ENCODE measurements at places on chromosomes 2 and 18.

- DNase-seq, result no peak
Measured at GRCh38 chr2:71807581-71808451, 339.8 kb downstream of the CYP26B1 start.

DNA sequence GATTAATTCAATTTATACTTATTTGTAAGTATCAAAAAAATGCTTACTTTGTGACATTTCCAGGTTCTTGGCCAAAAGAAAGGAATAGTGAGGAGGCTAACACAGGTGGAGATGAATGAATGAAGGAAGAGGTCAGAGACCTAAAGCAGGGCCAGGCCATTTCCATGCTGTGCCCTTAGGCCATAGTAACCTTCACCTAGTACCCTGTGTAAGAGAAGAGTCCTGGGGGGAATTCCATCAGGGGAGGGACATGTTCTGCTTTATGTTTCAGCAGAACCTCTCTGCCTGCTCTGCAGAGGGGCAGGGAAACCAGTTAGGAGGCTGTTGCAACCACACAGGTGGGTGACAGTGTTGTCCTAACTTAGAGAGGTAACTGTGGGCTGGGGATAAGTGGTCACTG, 204.2 kb upstream of the CDH20 start:
- DNase-seq, result no peak

GRCh38 chr2:144849612-144850011, 329.7 kb upstream of the ZEB2 start:
- no peak for DNase-seq

- DNase-seq, result no peak
Measured at GRCh38 chr18:70907673-70908072, 618.8 kb downstream of the SOCS6 start.

- no peak for DNase-seq
Measured at GRCh38 chr2:240948905-240949790, 43.0 kb downstream of the CROCC2 start.

DNA sequence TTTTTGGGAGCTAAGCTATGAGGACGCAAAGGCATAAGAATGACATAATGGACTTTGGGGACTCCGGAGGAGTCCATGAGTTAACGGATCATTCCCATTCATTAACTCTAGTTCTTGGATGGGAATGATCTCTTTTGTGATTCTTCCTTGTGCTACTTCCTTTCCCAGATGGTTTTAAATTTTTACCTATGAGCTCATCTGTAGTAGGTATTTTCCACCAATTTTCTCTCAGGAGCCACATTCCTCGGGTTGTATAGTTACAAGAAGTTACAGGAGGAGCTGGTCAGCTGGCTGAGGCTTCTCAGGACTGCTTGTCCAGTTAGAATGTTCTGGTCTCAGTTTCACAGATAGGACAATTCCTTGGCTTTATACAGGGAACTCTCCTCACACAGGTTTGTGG, 42.9 kb upstream of the LPIN2 start:
- no peak for DNase-seq

- DNase-seq, result no peak
Measured at GRCh38 chr2:200738590-200738989, 73.1 kb upstream of the BZW1 start.

- no peak for DNase-seq
Measured at GRCh38 chr18:25247725-25248124, 104.2 kb downstream of the ZNF521 start.

DNA sequence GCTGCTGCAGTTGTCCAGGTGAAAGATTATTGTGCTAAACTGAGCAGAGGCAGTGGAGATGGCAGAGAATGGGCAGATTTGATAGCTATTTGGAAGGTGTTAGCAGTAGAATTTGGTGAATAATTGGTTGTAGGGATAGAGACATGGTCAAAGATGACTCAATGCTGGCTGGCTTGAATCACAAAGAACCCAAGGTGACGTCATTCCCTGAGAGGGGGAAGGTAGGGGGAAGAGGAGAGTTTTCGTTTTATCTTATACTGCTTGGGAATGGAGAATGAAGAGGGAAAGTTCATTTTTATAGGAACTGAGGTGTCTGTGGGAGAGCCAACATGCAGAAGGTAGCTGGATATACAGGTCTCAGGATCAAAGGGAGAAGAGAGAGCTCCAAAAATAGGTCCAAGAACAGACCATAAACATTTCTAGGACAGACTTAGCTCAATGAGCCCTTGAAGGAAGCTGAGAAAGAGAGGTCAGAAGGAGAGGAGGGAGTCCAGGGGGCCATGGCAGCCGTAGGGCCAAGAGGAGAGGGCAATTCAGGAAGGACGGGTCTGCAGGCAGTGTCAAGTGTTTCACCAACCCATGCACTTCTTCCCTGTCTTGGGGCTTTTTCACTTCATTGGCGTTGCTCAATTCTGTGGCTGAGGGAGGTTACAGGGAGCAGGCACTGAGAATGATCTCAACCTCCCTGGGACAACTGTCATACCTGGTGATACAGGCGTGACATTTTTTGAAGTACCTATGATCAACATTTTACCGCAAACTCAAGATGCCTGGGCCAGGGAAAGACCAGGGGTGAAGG, 281.3 kb downstream of the TDRD15 start:
- no peak for DNase-seq

DNA sequence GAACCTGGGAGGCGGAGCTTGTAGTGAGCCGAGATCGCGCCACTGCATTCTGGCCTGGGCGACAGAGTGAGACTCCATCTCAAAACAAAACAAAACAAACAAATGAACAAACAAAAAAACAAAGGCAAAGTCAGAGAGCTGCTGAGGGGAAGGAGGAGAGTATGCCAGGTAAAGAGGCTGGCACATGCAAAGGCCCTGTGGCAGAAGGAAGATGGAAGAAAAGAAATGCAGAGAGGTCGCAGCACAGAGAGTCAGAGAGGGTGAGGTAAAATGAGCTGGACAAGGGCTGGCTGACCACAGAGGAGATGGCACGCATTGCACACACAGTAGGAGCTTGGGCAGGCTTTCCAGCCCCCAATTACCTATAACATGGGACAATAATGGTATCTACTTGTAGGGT, 47.0 kb downstream of the FAM178B start:
- DNase-seq, result no peak

DNA sequence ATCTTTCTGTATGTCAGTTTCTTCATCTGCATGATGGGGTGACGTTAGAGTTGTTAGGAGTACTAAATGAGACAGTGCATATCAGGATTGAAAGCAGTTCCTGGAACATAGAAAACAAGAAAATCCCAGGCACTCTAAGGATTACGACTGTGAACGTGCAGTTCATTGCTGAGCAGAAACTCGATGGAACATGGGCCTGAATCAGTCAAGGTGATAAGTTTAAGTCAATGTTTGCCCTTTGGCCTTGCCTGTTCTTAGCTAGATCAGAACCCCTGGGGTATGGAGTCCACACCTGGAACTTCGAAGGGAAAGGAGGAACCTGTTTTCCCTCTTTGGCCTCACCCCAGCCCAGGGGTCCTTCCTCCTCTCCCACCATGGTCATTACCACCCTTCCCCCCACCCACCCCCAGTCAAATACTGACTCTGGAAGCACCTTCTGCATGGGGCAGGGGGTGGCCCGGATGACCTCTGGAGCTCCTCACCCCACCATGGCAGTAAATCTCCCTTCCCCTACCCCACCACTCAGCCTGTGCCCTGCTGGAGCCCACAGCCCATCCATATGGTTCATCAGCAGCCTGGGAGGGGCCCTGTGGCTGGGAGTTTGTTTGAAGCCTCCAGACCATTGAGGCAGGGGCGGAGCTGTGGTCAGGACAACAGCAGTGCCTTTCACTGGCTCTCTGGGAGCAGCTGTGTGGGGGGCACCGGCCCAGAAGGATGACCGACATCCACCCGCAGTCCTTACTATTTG, 164.1 kb downstream of the SMAD7 start:
- DNase-seq, result no peak

DNA sequence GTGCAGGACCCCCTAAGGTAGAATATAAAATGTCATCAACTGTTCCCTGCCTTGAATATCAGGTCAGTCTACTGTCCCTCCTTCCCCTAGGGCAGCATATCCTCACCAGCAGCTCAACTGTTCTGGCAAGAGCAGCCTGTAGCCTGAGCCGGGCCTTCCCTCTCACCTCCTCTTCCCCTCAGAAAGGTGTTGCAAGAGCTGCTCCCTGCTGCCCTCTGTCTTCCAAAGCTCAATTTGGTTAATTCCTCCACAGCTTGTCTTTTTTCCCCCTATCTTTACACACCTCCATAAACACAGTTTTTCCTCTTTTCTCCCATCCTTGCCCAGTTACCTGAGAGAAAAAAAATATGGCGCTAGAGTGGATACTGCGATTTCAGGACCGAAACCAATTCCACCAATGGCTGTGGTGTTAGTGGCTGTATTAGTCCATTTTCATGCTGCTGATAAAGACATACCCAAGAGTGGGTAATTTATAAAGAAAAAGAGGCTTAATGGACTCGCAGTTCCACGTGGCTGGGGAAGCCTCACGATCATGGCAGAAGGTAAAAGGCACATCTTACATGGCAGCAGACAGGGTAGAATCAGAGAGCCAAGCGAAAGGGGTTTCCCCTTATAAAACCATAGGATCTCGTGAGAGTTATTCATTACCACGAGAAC, 184.7 kb downstream of the MREG start:
- peak; percentile 50 for DNase-seq

DNA sequence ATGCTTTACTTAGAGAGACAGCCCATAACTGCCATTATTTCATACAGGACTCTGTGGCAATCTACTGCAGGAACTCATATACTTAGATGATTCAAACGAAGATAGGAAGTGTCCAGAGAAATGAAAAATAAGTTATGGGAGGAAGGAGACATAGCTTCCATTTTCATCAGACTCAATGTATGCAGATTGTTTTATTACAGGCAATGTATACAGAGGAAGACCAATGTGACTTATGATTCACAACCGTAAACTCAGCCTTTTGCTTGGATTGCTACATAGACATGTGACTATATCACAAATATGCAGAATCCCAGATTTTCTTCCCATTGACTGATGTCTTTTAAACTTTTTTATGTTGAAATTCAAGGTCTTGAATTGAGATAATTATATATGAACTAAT, 793.4 kb downstream of the SATB2 start:
- DNase-seq, result no peak

DNA sequence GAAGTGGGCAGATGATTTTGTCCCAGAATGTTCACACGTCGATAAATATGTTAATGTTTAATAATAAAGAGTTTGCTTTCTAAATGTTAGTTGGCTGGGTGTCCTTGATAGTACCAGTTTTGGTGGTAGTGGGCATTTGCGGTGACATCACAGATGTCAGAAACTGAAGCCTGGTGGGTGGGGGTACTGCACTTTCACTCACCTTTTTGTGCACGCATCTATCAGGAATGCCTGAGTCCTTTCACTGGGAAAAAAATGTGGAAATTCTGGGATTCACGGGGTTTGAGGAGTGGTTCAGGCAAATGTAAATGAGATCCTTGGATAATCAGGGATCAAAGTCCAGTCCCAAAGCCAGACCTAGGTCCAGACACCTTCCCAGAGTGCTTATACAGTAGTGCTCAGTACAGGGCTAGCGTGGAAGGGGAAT, 3.2 kb downstream of the EPAS1 start:
- DNase-seq, result no peak

DNA sequence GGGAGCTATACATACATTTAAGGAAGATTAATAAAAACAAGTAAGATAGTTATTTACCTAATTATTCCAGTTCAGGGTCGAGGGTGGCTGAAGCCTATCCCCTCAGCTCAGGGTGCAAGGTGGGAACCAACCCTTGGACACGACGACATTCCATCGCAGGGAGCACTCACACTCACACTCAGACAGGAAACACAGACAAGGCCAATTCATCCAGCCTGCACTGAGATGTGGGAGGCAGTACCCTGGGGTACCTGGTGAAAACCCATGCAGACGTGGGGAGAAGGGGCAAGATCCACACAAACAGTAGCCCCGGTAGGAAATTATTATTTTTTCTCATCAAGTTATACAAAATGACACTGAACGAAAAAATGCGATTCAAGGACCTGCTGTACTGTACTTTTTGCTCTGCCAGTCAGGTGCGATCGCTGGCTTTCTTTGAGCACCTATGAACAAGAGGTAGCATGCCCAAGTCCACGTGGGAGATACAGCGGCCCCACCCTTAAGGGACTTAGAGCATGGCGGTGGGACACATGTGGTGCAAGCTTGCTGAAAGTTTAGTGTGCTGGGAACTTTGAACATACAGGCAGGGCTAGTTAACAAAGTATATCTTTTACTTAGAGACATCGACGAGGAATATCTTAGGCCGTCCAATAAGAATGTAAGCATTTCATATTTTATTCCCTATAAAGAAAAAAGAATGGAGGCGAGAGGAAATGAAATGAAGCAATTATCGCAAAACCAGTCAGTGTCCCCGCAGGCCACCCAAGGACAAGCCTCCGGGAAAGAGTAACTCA, 624 bp downstream of the METTL8 start:
- peak; percentile 27 for DNase-seq

DNA sequence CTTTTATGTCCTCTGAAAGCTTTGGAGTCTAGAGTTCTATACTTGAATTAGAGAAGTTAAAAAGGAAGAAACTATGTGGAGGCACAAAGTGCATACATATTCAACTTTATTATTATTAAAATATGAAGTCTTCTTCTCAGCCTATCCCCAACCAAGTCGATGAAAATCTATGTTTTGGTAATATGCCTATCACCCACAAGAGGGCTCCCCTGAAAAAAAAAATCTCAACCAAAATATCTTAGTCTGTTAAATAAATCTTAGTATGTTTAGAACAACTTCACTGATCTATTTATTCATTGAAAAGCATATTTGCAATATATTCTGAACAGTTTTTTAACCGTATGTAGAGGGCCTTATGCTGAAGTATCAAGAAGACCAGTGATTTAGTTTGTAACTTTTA, 804.5 kb downstream of the TDRD15 start:
- no peak for DNase-seq

DNA sequence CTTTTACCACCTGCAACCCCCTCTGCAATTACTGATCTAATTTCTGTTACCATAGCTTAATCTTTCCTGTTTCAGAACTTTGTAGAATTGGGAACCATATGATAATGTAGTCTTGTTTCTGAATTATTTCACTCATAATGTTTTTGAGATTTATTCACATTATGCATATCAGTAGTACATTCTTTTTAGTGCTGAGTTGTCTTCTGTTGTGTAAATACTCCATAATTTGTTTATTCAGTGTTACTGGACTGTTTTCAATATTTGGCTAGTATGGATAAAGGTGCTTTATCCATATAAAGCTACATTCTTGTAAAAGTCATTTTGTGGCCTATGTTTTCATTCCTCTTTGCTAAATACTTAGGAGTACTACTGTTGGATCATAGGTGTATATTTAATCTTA, 152.5 kb downstream of the TAF4B start:
- DNase-seq, result no peak

DNA sequence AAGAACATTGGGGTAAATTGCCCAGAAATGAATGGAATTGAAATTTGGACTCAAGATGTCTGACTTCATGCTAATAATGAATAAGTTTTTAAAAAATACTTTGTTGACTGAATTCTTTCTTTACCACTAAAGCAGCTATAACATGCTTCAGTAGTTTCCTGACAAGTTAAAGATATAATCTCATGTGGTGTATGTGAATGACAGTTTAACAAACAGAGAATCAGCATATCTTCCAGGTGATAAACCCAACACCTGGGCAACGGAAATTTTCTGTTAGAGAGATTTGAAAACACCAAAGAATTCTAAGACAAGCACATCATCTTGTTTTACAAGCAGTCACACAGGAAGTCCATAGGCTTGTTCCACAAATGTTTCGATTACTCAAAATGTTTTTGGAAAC, 372.6 kb upstream of the VRK2 start:
- DNase-seq, result no peak
